ENCODE measurements at places on chromosomes 2 and 18.

DNA sequence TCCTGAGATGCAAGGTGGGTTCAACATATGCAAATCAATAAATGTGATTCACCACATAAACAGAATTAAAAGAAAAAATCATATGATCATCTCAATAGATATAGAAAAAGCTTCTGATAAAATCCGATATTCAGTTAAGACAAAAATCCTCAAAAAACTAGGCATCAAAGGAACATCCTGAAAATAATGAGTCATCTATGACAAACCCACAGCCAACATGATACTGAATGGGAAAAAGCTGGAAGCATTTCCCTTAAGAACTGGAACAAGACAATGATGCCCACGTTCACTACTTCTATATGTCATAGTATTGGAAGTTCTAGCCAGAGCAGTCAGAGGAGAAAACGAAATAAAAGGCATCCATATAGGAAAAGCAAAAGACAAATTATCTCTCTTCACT lies 80.4 kb downstream of the MYO3B start:
- peak; percentile 9 for DNase-seq

DNA sequence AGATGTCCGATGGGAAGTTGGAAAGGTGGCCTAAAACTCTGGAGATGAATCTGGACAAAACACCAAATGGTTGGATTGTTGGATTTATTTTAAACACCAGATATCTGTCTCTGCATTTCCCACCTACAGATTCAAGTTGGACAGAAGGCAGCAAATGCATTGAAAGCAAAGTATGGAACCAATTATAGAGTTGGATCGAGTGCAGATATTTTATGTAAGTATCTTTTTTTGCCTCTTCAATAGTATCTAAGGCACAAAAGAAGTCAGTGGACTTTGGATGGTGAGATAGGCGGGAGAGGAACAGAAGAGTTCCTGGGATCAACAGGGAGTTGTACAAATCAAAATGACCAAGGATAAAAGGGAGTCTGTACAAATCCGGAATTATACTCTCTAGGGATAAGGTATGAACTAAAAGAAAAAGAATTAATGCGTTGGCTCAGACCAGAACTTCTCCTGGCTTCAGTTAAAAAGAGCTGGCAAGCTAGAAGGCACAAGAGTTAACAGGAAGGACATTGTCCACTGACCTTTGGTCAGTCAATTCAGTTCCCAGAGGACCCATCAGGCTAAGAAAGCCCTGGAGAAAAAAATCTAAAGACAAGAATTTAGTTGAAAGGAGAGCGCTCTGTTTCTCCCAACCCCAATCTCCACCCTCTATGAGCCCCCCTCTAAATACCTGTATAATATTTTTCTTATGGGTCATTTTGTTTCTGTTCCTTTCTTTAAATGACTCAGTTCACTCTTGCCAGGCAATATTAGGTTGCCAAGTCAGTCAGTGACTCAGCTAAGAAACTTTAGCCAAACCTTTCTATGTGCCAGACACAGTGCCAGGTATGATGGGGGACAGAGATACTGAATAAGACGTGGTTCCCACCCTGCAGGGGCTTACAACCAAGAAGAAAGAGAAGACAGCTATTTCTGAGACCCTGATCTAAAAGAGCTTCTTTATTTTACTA lies 29.1 kb downstream of the CPO start:
- DNase-seq: peak; percentile 28

GRCh38 chr2:109560265-109560664 lies 53.5 kb downstream of the SEPTIN10 start:
- no peak for DNase-seq

DNA sequence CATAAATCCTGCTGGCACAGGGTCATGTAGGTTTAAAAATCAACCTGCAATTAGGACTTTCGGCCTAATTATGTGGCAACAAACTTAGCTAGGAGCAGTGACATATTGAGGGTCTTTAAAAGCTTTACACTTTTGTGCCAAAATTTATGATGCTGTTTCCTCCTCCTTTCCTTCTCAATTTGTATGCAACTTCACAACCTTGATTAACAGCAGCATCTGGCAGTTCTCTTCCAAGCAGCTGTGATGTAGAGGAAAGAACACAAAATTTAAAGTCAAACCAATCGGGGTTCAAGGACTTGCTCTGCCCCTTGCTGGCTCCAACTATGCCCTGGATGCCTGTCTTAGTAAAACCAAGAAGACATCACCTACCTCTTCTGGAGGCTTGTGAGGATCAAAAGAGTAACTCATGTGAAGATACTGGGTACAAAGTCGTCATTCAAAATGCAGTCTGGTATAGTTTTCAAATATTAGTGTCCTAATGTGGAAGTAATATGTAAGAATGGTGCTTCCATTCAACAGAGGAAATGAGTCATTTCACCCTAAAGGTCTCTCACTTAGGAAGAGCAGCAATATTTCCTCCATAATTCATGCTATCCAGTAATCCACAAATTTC lies 94.7 kb downstream of the ANKRD44 start:
- DNase-seq: peak; percentile 11

GRCh38 chr2:232348936-232349335 lies 29.6 kb upstream of the ALPP start:
- DNase-seq: no peak

- no peak for DNase-seq
Measured at GRCh38 chr2:65382323-65382722, 50.1 kb downstream of the SPRED2 start.

DNA sequence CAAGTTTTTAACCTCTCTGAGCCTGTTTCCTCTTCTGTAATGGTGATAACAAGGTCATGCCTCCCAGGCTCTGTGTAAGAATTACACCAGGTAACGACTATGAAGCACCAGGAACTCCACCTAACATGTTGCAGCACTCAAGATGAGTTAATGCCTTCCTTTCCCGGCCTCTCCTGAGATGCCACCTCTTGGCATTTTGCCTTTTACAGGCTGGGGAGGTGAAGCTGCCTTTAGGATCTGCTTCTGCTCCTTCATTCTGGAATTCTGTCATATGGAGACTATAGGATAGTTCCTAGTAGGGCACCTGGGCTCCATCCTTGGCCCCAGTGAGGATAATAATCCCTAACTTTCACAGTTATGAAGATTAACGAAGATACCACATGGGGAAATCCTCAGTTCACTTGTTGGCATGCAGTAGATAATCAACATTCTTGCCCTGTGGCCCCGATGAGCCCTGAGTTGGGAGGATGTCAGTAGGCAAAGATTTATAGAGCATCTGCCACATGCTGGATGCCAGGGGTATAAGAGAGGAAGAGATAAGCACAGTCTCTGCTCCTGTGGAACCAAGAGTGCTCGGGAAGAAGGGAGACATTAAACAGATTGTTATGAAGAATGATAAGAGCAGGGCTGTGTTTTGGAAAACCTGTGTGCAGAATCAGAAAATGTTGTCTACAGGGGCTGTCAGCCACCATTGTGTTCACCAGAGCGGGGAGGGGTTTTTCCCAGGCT lies 43.9 kb upstream of the KCNF1 start:
- DNase-seq: no peak

DNA sequence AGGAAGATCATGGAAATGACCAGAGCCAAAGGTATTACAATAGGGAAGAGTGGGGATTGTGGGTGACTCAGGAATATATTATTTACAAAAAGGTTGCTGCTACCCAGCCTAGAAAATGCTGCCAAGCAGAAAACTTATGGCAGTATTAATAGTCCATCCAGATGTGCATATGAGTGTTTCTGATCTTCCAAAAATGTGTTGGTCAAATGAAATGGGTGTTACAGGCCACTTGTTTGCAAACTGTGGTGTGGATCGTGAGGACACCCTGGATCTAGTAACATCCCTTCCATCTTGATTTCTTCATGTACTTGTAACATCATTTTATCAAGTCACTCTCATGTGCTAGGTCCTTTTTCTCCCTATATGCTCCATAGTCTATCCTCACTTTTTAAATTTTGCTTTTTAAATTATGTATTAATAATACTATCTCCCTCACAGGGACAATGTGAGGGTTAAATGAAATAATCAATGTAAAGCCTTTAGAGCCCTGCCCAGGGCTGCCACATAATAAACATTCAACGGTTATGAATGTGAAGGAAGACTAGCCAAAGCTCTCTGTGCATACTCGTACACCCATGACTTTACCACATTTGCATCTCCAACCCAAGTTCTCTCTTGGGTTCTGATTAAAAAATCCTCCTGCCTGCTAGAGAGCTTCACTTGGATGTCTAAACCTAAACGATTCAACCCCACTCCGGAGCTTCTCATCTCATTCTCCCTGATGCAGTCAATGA lies 18.5 kb downstream of the CD226 start:
- no peak for DNase-seq

DNA sequence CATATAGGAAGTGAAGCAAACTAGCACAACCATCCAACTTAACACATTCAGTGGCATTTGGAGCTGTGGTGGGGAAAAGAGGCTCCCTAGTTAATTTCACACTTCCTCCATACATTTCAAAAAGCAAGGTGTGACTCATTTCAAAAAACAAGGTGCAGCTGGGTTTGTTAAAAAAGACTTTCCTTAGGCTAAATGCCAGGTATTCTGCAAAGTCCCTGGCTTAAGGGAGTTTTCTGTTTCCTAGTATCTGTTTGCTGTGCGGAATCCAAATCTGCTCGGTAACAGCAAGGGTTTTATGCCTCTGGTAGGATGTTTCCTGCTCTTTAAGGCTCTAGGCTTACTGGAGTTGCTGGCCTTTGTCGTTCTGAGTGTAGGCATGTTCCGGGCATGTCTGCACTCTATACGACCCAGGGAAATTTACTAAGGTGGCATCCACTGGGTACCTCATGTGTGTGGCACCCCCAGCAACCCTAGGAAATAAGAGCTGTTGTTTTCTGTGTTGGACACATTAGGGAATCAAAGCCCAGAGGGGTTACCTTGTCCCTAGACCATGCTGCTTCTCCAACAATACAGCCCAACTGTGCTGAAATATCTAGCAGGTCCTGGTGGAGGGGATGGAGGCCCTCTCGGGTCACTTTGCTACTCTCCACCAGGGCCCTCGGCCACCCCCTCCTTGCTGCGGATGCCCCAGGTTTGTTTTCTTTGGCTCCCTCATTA lies 634 bp upstream of the MSGN1 start:
- no peak for DNase-seq

- DNase-seq: peak; percentile 84
Measured at GRCh38 chr2:40204268-40204667, 247.6 kb downstream of the SLC8A1 start.

DNA sequence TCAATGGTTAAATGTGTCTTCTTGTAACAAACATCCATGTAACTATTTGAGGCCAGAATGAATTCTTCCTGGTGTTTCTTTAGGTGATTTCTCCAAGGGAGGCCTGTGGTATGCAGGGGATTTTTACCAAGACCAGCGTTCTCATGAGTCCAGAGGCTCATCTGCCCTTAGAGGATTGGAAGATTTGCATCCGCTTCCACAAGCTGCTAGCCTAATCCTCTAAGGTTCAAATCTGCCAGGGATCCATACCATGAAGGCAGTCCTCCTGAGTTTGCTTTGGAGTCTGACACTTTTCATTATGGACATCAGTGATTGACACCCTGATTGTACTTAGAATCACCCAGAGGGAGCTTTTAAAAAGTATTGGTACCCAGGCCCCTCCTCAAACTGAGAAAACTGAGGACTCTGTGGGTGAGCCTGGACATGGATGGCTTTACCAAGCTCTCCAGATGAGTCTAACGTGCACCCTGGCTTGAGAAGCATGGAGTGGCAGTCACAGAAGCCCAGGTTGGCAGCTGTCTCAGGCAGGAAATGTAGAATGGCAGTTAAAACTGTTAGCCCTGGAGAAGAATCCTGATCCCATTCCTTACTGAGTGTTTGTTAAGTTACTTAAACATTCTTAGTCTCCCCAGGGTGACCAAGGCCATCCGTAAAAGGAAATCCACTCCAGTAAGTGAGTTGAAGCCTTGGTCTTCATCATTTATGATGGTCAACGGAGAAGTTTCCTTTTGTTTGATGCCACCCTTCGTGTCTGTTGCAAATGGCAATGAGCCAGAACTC lies 95.3 kb upstream of the RMDN2 start:
- no peak for DNase-seq

GRCh38 chr2:56741601-56742102 lies 557.9 kb downstream of the CCDC85A start:
- DNase-seq: peak; percentile 95

DNA sequence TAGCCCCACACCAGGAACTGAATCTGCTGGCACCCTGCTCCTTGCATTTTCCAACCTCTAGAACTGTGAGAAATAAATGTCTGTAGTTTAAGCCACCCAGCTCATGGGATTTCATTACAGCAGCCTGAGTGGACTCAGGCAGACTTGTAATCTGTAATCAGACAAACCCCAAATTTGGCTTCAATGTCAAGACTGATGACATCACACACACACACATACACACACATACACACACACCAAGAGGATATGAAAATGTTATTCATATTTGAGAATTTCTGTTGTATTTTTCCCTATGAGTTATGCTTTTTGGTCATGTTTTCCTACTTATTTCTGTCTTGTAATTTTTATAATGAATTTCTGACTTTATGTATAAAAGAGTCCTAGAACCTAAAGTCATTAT lies 83.8 kb upstream of the GLI2 start:
- DNase-seq: no peak

DNA sequence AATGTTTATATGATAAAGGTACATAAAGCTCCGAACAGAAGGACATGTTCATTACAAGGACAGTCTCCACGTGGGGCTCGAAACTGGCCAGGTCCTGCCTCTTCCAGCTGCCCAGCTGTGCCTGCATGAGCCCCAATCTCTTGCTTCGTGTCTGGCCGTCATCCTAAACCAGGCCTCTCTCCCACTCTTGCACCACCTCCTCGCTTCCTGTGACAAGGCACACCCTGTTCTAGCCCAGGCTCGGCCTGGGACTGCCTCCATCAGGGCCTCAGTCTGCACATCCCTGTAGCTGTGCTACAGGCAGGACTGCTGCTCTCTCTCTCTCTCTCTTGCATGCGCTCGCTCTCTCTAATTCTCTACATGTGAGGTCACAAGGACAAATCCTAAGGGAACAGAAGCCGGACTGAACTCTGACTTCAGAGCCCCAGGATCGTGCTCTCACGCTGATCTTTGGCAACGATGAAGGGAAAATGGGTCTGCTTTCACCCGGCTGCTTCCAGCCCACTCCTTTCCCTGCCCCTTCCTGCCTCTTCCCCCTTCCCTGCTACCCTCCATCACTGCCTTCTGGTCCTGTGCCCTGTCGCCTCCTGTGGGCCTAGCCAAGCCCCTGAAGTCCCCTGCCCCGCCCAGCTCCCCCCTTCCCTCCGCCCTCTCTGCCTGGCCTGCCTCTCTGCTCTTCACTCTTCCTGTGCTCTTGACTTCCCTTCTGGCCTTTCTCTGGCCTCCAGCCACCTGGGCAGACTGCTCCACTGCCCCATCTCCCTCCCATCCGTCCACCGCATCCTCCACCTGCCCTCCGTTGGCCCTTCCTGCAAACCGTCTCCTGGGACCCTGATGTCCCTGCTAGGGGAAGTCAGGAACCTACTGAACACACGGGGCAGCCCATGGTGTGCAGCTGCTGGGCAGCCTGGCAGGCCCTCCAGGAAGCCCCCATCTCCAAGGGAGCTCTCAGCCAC lies 7.8 kb upstream of the GPR55 start:
- DNase-seq: peak; percentile 19

DNA sequence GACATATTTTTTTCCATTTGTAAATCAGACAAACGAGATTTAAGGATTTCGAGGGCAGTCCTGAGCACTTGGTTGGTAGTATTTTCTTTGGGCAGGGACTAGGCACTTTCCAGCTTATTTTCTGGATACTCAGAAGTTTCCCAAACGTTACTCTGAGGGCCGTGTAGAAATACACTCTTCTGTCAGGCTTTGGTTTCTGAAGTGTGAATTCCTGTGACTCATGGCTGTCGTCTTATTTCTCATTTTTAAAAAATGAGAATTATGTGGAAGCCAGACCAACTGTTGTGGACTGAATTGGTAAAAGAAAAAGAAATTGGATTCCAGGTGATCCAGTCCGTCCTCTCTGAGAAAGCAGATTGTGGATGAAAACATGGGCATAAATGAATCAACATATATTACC lies 658.6 kb upstream of the FANCL start:
- peak; percentile 77 for DNase-seq

- DNase-seq: peak; percentile 76
Measured at GRCh38 chr2:46001741-46002506, 295.3 kb upstream of the EPAS1 start.
